Stimulated activated CD4-positive, alpha-beta T cell treated with anti-CD3 and anti-CD28 coated beads, Interleukin-4, amount 100 ng/mL, for 48 hours (primary cell): ENCODE measurements at places on chromosomes 4 and X.

DNA sequence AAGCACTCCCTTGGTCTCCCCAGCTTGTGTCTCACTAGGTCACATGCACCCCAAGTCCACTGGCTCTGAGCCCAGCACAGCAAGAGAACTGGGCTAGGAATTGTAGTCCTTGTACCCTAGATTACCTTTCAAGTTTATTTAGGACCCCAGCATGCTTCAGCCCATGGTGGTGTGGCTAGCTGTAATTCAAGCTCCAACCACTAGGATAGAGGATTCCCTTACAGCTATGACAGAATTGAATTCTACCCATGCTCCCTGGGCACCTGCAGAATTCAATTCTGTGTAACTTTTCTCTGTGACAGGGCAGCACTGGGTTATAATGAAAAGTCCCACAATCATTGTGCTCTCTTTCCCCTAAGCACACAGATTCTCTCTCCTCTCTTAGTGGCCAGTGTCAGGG lies 253.8 kb upstream of the DMD start:
- no peak for DNase-seq

- DNase-seq, result no peak
These were observed 12.9 kb downstream of the STIM2 start for GRCh38 chr4:26873391-26874026.

DNA sequence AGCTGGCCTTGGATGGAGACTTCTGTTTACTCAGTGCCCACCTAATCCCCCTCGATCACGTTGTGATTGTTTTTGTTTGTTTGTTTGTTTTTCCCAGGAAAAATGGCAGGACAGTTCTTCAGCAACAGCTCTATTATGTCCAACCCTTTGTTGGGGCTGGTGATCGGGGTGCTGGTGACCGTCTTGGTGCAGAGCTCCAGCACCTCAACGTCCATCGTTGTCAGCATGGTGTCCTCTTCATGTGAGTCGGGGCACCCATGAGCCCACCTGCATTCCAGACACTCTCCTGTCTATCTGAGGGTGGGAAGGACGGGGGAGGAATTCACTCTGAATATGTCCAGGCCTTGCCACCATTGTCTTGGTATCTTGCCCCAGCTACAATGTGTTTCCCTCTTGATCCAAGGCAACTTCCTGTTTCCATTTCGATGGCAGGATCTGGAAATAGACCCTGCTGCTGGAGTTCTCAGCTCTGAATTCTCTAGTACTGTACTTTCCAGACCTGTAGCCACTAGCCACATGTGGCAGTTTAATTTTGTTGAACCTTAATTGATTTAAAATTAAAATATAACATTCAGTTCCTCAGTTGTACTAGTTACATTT lies 10.5 kb downstream of the SLC34A2 start:
- DNase-seq, result no peak

- no peak for DNase-seq
These were observed 95.7 kb downstream of the SPANXN4 start for GRCh38 chrX:143121477-143121876.

DNA sequence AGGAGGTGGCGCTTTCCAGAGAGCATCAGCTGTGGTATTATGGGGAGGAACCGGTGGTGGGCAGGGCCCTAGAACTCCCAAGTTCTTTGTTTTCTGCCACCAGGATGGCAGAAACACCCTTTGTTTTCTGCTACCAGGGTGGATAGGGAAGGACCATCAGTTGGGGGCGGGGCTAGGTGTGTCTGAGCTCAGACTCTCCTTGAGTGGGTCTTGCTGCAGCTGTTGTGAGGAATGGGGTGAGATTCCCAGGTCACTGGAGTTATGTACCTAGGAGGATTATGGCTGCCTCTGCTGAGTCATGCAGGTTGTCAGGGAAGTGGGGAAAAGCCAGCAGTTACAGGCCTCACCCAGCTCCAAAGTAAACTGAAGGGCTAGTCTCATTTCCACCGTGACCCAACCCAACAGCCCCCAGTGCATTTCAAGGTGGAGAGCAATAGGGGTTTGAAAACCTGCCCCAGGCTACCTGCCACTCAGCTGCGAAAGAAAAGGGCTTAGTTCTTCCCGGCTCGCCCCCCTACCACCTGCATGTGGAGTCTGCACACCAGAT lies 167.8 kb upstream of the FAM241A start:
- no peak for DNase-seq

DNA sequence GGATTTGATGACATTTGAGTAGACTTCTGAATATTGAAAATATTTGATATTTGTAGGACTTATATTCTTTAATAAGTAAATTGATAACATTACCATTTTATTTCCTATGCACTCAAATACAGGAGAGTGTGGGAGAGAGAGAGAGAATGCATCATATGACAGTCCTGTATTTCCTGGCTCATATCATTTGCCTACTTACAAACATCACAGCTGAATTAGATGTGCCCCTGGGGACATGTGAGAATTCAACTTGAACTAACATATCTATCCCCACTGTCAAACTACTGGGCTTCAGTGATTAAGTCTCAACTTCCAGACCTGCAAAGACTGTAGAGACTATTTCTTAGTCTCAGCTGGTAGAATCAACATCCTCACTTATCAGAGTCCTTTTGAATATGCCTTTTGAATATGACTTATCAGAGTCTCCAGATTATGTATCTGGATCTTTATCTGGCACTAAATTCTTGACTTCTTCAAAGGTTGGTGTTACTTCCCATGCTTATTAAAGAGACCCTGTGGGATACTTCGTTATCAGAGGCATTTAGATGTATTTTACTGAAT lies 75.5 kb downstream of the PABPC4L start:
- no peak for DNase-seq

DNA sequence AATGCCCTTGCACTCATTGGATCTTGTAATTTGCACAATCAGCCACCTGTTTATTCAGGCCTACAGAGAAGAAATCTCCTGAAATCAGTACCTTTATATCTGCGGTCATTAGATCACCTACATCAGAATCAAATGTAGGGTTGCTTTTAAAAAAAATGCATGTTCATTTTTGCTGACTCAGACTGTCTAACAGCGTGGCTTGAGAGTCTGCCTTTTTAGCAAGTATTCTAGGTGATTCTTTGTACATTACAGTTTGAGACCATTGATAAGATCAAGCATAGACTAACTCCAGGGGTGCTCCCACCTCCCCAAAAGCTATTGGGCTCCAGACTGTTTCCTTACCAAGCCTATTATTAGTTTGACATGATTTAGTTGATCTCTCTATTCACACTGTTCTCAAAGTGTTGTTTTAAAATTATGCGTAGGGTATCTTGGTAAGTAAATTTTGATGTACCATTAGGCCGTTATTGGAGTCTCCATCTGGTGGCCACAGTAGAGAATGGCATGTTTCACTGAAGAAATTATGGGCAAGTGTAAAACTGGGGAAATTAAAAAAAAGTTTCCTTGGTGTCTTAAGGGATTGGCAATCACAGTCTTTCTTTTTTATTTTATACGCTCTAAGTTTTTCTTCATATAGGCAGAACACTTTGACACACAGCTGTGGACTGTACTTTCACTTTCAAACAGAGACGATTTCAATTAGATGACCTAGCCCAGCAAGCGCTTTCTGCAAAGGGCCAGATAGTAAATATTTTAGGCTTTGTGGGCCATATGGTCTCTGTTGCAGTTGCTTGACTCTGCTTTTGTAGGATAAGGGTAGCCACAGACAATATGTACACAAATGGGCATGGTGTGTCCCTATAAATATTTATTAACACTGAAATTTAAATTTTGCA lies 33.7 kb upstream of the MSL3 start:
- no peak for DNase-seq

DNA sequence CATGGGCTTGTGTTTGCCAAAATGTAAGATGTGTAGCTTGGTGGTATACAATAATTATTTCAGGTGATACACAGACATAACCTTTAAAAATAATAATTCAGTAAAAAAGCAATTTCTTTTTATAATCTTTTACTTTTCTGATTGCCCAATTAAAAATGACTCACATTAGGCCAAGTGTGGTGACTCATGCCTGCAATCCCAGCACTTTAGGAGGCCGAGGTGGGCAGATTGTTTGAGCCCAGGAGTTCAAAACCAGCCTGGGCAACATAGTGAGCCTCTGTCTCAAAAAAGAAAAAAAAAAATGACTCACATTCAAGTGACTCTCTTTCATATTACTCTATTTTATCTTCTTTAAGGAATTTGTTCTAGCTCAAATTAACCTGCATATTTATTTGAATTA lies 449.4 kb upstream of the HTR2C start:
- no peak for DNase-seq

DNA sequence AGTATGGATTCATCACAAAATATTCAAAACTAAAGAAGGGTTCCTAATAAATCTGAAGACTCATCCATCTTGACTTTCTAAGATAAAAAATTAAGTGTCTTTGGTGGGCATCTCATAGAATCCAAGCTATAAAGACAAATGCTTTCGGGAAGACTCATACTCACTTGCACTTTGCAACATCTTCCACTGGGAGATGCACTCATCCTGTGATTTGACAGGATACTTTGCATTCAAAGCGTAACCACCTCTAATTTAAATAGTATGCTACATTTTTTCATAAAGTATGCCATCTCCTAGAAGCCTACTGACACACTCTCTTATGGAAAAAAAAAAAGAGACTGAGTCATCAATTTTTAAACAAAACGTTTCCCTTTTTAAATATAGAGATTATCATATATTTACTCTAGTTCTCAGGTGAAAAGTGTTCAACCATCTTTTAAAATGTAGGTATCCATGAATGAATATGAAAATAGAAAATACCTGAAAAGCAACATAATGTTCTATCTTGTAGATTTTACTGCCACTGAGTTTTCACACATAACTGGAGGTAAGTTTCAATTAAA lies 119.6 kb downstream of the KLHL13 start:
- DNase-seq, result no peak

- DNase-seq, result no peak
These were observed 69.8 kb downstream of the CCKAR start for GRCh38 chr4:26420438-26420837.

DNA sequence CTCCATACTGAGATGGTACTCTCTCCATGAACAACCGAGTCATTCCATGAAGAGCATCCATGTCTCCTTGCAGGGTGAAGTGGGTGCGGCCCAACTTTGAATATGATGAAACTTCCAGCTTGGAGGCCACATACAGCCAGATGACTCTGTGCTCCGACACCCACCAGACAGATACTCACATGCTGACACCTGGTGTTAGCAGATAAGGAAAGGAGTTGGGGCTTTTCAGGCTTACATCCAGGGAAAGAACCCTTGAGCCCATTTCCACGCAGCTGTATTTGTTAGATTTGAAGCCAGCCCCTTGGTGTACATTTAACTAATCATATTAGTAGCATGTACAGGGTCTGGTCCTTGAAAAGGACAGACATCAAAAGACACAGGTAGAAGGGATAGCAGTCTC lies 62.1 kb upstream of the PRRG3 start:
- DNase-seq, result no peak

- DNase-seq, result no peak
These were observed 48.7 kb downstream of the ATP10D start for GRCh38 chr4:47533689-47534347.

DNA sequence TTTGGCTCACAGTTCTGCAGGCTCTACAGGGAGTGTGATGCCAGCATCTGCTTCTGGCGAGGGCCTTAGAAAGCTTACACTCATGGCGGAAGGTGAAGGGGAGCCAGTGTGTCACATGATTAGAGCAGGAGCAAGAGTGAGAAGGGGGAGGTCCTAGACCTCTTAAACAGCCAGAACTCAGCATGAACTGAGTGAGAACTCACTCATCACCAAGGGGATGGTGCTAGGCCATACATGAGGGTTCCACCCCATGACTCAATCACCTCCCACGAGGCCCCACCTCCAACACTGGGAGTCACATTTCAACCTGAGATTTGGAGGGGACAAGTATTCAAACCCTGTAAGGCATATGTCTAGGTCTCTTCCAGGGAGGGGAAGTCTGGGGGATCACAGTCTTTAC lies 33.4 kb downstream of the SPRY1 start:
- DNase-seq, result no peak

DNA sequence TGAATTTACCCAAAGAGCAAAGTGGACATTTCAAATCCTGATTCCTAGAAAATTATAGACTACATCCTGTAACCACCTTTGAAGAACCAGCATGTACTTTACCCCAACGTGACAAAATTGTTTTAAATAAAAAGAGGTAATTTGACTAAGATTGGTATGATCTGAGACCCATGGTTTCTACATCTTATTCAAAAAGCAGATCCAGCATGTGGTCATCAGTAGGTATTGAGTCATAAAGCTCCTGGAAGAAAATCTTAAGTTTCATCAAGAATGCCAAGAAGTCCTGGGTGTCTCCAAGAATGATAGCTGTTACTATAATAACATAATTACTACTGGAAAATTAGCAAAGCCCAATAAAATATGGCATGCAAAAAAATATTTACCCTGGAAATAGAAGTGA lies 61.8 kb downstream of the NFKB1 start:
- DNase-seq, result no peak

GRCh38 chr4:32840461-32841189 lies 2120.5 kb downstream of the PCDH7 start:
- no peak for DNase-seq

GRCh38 chr4:18454349-18454748 lies 432.8 kb upstream of the LCORL start:
- no peak for DNase-seq

GRCh38 chr4:76726176-76726575 lies 171.8 kb downstream of the SOWAHB start:
- no peak for DNase-seq

DNA sequence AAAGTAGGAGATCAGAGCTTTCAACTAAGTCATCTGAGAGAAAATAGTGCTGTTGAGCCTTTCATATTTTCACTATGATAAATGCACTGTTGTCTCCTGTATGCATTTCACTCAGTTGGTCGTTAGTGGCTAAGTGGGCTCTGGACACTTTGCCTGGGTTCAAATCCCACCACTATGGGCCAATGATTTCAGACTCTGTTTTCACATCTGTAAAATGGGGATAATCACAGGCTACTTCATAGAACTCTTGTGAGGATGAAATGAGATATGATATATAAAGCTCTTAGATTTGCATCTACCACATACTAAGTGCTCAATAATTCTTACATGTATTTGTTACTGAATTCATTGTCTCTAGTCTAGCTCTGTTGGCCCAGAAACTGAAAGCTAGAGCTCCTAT lies 16.8 kb downstream of the LNX1 start:
- no peak for DNase-seq

GRCh38 chr4:84804136-84804535 lies 162.4 kb downstream of the WDFY3 start:
- DNase-seq, result no peak

- DNase-seq, result no peak
These were observed 124.3 kb upstream of the AADAT start for GRCh38 chr4:170214101-170214500.

- no peak for DNase-seq
These were observed 9.1 kb upstream of the XAGE2 start for GRCh38 chrX:52359614-52360232.

DNA sequence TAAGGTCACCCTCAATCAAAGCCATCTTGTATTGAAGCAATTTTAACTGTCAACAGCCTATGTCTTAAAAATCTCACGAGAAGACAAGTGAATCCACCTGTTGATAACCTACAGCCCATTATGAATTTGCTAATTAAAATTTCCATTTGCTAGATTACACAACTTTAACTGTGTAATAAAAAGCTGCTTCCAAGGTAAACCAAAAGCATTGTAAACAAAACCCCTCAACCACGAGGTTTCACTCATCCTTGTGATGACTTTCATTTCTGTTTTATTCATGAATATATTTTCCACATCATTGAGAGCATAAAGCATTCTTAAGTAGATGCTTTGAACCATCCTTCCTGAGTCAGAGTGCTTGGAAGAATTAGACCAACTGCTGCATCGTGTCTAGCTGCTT lies 217.5 kb upstream of the GYPA start:
- no peak for DNase-seq
